NCI-H1417 treated with DMSO at 0.1 percent for 48 hours (cell line): ENCODE measurements at places on chromosomes 3 and 15.

DNA sequence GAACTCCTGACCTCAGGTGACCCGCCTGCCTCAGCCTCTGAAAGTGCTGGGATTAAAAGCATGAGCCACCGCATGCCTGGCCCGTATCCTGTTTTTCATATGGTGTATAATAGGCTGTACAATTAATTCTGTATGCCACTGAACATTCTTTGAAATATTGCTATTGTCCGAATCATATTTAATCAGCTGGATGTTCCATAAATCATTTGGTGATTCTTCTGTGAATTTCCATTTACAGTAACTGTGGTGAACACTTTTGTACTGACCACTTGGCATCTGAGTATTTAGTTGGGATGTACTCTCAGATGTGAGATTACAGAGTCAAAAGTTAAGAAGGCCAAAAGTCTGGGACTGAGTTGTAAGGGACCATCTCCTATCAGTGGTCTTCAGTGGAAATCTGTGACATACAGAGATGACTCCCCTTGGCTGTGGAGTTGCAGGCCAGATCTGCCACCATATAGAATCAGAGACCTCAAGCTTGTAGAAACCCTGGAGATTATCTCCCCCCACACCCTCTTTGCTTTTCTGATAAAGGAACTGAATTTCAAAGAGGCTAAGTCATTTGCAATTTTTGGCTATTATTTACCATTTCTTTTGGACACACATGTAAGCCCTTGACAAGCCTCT is 25.7 kb upstream of the DYNC1LI1 start:
- DNase-seq, result no peak

DNA sequence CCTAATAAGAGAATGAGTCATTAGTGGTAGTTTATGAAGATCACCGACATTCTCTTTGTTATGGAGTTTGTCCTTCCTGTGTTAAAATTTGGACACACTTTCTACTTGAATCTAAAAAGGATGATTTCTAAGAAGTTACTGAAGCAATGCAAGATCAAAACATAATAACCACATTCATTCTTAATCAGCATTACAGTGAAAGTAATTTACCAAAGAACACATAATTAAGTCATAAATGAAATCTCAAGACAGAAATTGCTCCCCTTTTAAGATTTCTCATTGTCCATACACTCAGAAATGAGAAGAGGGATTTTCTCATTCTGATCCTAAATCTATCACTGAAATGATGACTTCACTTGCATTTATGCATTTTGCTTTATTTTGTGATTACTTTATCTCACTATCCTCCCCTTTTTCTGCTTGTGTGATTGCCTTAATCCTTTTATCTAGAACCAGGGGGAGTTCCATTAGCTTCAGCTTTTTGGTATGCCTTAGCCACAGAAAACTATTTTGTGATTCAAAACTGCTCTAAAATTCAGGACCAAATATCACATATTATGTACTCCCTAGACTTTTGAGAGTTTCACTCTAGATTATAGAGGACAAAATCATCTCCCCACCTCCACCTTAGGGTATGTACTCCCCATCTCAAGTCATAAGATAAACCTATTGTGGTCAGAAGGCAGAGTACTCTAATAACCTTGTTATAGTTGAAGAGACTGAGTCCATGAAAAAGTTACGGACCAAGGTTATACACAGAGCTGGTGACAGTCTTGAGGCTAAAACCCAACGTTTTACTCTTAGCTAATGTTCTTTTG is 817.6 kb upstream of the CFAP20DC start:
- no peak for DNase-seq

DNA sequence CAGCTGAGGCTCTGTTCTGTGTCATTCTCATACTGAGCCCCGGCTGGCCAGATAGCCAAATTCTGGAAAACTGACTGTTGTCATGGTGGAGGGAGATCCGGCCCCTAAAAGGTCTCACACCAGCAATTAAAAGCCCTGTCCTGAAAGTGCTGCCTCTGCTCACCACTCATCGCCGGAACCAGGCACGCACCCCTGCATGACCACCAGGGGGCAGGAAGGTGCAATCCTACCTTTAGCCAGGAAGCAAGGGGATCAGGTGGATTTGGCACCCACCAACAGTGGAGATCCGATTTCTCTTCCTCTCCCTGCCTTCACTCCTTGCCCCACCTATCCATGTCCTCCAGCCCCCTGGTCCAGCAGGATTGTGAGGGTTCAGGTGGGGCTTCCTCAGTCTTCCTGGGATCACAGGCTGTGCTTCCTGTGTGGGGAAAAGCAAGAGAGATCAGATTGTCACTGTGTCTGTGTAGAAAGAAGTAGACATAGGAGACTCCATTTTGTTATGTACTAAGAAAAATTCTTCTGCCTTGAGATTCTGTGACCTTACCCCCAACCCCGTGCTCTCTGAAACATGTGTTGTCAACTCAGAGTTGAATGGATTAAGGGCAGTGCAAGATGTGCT is 16.1 kb upstream of the CACNA2D2 start:
- DNase-seq, result no peak

DNA sequence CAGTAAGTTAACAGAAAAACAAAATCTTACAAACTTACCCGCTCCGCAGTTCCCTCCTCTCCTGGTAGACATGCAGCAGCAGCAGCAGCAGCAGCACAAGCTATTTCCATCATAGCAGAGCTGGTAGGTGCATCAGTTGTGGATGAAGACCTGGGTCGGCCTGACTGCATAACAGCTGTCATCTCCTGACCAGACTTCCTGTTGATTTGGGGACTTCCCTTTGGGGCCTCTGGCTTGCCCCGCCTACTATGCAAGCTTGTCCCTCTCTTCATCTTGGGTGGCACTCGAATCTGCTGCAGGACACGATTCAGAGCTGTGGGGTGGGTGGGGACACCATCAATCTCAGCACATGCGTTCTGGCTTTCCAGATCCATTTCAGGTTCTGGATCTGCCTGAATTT is 65.7 kb downstream of the TMCC1 start:
- DNase-seq, result no peak

- DNase-seq, result no peak
These were observed 214.8 kb upstream of the TPRG1 start for GRCh38 chr3:188956839-188957489.

DNA sequence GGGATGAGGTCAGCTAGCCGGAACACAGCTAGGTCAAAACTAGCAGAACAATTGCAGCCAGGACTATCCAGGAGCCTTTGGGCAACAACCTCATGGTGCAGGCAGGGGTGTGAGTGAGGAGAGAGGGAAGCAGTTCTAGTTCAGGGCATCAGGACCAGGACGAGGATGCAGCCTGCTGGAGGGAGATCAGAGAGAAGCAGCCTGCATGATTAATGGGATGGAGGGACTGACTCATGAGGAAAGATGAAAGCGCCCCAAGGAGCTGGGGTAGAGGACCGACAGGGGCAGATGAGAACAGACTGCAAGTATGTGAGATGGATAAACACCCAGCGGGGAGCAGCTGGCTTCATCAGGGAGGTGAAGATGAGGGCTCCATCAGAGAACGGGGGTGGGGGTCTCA is 37.9 kb upstream of the LRTM1 start:
- no peak for DNase-seq

GRCh38 chr3:122875547-122876127 is 80.8 kb downstream of the SLC49A4 start:
- no peak for DNase-seq

- no peak for DNase-seq
These were observed 455.6 kb upstream of the RARB start for GRCh38 chr3:24972491-24972890.

DNA sequence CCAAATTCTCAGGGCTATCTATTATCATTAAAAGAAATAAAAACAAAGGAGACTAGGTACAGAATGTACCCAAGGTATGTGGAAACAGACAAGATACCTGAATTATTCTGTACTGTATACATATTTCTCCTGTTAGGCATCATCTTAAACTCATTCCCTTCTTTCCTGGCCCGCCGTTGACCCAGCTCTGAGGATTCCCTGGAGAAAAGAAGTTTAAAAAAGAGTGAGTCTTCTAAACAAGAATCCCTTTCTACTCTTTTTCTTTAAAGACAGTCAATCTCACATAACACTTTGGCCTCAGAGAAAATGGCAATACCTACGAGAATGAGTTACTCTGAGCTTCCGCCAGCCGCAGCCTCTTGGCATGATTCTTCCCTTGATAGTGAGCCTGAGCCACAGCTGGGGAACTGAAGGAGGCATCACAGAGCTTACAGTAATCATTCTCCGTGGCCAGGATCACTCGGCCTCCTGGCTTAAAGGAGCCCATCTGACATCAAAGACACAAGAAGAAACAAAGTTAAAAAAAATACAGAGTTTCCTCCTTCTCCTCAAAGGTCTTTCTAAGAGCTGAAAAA is 44.2 kb downstream of the ZMAT3 start:
- DNase-seq, result no peak

DNA sequence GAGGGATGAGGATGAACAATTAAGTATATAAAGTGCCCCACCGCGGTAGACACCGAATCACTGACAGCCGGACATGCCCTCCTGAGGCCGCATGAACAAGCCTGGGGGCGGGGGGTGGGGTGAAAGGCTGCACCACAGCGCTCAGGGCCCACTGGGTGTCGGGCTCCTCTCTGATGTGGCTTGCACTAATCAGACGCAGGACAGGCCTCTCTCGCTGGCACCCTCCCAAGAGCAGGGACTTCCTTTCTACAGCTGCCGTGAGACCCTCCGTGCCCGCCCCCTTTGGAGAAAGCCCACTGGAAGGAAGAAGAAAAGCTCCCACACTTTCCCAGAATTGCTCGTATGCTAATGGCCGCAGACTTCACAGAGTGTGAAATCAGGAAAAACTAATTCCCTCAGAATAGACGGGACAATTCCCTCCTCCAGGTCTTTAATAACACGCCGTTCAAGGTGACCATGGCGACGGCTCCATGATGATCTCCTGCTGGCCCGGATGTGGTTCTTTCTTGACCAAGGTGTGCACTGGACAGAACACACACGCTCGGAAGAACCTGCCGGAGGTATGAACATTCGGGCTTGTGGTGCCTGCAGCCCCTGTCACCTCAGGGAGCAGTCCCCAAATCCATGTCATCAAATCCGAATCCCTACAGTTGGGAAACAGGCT is 32.0 kb downstream of the IQSEC1 start:
- no peak for DNase-seq

GRCh38 chr3:186075931-186076567 is 32.8 kb downstream of the ETV5 start:
- DNase-seq, result no peak

DNA sequence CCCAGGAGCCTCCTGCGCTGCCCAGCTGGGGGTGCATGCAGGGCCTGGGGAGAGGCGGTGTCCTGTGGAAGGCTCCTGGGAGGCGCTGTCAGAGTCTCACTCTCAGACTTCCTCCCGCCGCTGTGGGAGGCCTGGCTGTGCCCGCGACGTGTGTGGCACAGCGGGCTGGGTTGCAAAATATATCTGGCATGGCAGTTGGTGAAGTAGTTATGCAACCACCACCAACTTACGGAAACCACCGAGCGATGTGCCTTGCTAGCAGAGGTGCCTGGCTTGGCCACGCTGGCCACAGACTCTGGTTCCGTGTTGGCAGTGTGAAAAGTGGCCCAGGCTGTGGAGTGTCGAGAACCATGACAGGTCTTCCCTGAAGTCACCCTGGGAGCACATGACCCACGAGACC is 30.6 kb upstream of the GATA2 start:
- no peak for DNase-seq

DNA sequence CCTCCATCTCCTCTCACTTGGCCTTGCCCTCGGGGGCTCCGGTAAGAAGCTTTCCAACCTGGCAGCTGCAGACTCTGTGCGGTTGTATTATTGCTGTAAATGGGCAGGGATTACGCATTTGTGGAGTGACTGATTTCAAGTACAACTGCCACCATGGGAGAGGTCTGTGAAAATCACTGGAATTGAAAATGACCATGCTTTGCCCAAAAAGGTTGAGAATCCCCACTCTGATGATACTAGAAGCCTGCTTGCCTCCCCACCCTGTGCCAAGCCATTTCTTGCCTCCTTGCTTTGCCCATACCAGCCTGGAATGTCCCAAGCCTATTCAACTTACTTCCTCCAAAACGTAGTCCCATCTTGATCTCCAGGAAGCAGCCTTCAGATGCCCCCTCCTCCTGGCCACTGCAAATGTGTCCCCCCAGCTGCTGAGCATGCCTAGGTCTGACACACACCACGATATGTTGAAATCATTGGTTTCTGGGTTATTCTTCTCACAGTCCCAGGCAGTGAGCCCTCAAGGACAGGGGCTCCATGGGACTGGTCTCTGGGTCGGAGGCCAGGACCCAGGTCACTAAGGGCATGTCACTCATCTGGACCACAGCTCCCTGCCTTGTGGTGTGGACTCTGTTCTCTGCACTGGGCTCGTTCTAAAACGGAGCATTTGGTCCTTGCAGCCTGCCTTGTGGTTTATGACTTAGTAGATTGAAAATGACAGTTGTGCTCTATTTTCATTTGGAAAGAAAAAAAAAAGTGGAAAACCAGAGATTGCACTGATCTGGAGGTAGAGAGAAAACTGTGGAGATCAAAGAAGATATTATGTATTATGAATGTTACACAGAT is 42.9 kb downstream of the SMAD3 start:
- DNase-seq, result no peak

DNA sequence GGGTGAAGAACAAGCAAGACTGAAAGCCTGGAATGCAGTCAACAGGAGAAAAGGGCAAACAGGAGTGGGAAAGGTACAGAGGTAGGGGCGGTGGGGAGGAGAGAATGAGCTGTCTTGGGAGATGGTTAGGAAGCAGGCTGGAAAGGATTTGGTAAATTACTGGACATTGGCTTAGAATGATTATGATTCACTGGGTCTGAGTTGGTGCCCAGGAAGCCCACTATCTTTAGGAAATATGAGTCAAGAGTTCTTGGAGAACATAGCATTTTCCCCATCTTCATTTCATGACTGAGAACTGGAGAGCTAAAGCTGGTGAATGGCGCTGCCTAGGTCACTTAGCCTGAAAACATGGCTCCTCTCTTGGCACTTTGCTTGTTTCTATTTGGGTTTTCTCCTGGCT is 74.7 kb upstream of the C3orf80 start:
- no peak for DNase-seq

- no peak for DNase-seq
These were observed 106.5 kb upstream of the ADPGK start for GRCh38 chr15:72890043-72890442.

DNA sequence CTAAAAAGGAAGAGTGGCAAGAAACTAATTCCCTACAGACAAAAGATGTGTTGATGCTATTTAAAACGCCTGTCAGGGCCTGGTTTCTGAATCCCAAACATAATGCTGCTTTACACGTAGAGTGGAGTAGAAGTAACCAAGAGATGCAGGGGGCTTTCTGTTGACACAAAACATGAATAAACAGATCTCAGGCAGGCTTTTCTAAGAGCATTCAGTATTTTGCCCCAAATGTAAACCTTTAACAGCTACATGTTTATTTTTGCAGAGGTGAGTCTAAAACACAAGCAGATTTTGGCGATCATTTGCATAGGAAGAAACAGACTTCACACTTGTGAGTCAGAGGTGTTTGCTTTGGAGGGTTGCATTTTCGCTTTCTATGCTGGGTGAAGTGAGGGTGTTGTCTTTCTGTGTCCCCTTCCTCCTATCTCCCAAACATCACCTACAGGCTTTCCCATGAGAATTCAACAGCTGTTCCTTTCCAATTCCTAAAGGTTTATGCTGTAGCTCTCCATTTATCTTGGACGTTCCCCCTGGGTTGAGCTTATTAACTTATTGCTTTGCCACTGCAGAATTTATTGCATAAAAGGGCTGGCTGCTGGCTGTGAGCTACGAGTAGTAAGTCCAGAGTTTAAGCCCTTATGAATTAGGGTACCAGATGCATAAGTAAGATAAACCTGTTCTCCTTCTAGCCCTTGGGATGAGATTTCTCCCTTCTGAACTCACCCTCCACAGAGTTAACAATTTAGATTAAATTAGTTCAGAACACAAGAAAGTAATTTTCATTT is 156.7 kb downstream of the DIPK2A start:
- DNase-seq, result no peak

GRCh38 chr3:87006844-87007439 is 16.0 kb upstream of the VGLL3 start:
- no peak for DNase-seq
